Sciatic nerve (tissue), 2 donors: ENCODE measurements at places on chromosomes 7 and 10. TPM values are rescaled to one million over a fixed set of nuclear protein-coding genes. Genes with fewer than 3 reads are reported as not detected.

The CLRN3 gene
- not detected for total RNA-seq

The POLR2J gene
- total RNA-seq, result 31.6 TPM

The RFC2 gene
- total RNA-seq, result 17.1 TPM

The LIPK gene
- total RNA-seq, result not detected

The SUFU gene
- total RNA-seq, result 19.7 TPM
